ENCODE measurements at places on chromosomes 7 and 10. TPM values are rescaled to one million over a fixed set of nuclear protein-coding genes. Genes with fewer than 3 reads are reported as not detected.

The CALML5 gene
- not detected for total RNA-seq

The SLC16A12 gene
- total RNA-seq: not detected

DNA sequence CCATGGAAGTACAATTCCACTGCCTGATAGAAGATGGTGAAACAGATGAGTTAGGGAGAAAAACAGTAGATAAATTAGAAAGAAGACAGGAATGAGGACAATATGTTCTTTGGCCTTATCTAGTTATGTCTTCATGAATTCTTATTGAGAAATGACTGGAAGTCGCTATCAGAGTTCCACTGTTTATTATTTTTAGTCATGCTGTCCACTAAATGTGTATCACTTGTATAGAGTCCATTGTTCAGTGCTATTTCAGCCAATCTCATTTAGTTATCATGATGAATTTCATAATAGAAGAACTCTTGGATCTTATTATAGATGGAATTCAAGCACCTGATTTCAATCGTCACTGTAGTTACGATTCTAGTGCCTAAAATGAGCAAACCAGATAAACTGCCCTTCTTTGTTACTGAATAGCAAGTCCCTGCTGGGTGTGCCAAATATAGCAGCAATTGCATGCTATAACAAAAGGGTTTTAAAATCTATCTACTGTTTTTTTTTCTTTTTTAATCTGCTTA, 177.7 kb upstream of the COL1A2 start:
- DNase-seq: no peak

The NKX2-3 gene
- total RNA-seq: not detected

The STEAP4 gene
- 0.42 TPM for total RNA-seq

- no peak for DNase-seq
These were observed 1.5 kb downstream of the KCND2 start for GRCh38 chr7:120274482-120274881.

- no peak for DNase-seq
These were observed 371.4 kb downstream of the PHTF2 start for GRCh38 chr7:78169992-78170391.

GRCh38 chr10:77289027-77289501, 348.5 kb downstream of the KCNMA1 start:
- no peak for DNase-seq

DNA sequence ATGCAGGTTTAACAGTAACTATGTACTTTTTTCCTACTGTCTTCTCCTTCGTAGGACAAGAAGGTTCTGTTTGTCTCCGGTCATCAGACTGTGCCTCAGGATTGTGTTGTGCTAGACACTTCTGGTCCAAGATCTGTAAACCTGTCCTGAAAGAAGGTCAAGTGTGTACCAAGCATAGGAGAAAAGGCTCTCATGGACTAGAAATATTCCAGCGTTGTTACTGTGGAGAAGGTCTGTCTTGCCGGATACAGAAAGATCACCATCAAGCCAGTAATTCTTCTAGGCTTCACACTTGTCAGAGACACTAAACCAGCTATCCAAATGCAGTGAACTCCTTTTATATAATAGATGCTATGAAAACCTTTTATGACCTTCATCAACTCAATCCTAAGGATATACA, 2.4 kb downstream of the DKK1 start:
- no peak for DNase-seq

The LIPJ gene
- total RNA-seq: not detected

DNA sequence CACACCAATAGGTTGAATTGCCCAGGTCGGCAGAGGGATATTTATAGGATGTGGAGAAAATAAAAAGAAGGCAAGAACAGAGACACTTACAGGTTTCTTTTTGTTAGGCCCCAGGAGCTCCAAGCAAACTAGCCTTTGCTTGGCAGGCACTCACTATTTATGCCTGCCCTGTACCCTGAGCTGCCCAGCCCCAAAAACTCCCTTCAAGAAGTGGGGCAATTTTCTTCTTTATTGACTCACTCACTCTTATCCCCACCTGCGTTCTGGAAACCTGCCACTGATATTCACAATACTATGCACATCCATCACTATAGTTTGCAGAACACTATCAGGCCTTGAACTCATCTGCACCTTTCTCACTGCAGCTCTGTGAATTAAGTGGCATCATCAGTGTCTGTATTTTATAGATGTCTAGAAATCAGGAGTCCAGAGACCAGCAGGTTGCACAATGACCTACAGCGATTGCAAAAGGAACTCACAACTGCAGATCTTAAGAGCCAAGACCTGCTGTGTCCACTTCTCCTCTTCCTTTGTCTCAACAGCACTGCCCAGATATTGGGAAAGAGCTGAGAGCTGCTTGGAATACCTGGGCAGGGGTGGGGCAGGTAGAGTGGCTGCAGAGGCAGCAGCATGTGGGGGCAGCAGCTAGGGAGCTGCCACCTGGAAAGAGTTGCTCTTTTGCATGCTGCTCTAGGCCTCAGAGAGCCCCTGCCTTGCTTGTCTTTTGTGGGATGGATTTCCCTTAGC, at the start of gene SFTPD:
Gene SFTPD, minus strand, starts transcription at position 130 of the 747 bp plus-strand sequence. CDS start 2,446 bp downstream, outside the sequence.
- DNase-seq: no peak

DNA sequence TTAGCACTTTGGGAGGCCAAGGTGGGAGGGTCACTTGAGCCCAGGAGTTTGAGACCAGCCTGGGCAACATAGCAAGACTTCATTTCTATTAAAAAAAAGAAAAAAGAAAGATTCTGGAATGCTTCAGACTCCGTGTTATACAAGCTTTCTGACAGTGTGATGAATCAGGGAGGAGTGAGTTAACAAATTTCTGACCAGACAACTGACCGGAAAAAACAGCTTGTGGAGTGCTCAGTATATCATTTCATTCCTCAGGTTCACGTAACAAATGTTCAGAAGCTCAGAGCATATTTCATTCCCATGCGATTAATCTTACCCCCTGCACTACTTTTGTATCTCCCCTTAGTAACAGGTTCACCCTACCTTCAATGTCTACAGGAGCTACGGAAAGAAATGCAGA, 28.6 kb upstream of the TNPO3 start:
- no peak for DNase-seq

The MMP21 gene
- 0.29 TPM for total RNA-seq

- DNase-seq: no peak
These were observed 46.1 kb upstream of the ZMIZ1 start for GRCh38 chr10:79022565-79023230.

- no peak for DNase-seq
These were observed 19.3 kb upstream of the OPTN start for GRCh38 chr10:13080643-13081042.

The IDI2 gene
- not detected for total RNA-seq

GRCh38 chr10:72176701-72177100, 39.1 kb upstream of the ANAPC16 start:
- DNase-seq: no peak

DNA sequence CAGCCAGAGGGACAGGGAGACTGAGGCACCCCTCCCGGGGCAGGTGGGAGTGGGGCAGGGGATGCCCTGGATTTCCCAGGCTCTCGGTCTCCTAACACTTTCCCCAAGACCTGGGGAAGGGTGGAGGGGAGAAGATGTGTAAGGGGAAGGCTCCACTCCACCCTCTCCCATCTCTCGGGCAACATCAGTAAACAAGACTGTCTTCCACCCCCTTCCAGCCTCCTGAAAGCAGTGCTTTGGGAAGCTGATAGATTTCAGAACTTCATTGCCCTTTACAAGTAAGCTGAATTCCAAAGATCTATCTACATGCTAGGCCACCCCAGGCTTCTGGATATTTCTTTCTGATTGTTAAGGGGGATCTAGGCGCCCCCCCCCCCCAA, 3.7 kb downstream of the FLNC start:
- DNase-seq: no peak

- no peak for DNase-seq
These were observed 19.0 kb upstream of the SLC16A12 start for GRCh38 chr10:89554433-89554832.

- no peak for DNase-seq
These were observed 102.7 kb downstream of the CALN1 start for GRCh38 chr7:72309476-72309875.

- DNase-seq: no peak
These were observed 17.7 kb upstream of the CFAP46 start for GRCh38 chr10:132960071-132960472.

- no peak for DNase-seq
These were observed 131.7 kb downstream of the ZMYND11 start for GRCh38 chr10:266974-267425.

GRCh38 chr7:151378011-151378410, 31.8 kb downstream of the WDR86 start:
- DNase-seq: no peak

- no peak for DNase-seq
These were observed 661.5 kb downstream of the MAGI2 start for GRCh38 chr7:78792006-78792405.

The CYP3A7 gene
- not detected for total RNA-seq

DNA sequence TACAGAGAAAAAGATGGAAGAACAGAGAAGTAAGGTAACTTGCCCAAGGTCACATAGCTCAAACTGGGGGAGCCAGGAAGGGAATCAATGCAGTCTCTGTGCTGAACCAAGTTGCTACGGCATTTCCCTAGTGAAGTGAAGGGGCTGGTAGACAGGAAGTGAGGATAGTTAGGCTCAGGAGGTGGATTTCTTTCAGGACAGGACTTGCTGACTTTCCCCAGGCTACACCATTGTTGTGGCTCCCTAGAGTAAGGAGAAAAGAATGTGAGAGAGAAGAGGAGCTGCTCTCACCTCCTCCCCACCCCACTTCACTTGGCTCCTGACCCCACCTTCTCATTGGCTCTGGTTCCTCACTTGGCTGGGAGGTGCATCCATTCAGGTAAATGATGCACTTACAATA, 316.9 kb downstream of the INHBA start:
- no peak for DNase-seq

The PHKG1 gene
- 10.1 TPM for total RNA-seq

All from T-helper 17 cell (primary cell).